ENCODE measurements at places on chromosomes 12 and 14.

- no peak for DNase-seq
Measured at GRCh38 chr12:99910342-99910741, 74.4 kb downstream of the ANKS1B start.

GRCh38 chr14:76580399-76580798 lies 180.9 kb upstream of the VASH1 start:
- no peak for DNase-seq

DNA sequence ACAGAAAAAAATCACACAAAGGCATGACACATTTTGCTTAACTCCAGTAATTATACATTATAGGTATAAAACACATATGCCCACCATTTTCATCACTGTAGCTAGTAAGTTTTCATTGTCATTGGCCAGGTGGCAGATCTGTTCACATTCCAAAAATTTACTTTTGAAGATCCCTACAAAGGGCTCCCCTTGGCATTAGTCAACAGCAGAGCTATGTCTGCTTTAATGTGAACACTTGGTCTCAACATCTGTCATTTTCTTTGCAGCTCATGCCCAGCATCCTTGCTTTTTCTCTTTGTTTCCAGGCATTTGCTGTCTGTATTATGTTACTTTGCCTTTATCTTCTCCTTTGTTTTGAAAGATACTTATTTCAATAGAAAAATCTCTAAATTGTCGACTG lies 519.1 kb upstream of the FOXG1 start:
- DNase-seq = no peak

GRCh38 chr12:70788774-70789173 lies 131.8 kb downstream of the PTPRR start:
- DNase-seq = no peak

GRCh38 chr14:96400495-96400894 lies 8.6 kb downstream of the AK7 start:
- DNase-seq = no peak

- DNase-seq = no peak
Measured at GRCh38 chr14:63046339-63047268, 1.3 kb upstream of the KCNH5 start.

DNA sequence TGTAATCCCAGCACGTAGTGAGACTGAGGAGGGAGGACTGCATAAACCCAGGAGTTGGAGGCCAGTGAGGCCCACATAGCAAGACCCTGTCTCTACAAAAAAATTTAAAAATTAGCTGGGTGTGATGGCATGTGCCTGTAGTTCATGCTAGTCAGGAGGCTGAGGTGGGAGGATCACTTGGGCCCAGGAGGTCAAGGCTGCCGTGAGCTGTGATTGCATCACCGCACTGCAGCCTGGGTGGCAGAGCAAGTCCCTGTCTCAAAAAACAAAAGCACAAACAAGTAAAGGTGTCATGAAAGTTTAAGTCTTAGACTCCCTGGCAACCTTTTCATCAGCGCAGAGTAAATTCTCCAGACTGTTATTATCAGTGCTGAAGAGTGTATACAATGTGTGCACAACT lies 10.4 kb downstream of the TMEM30B start:
- DNase-seq = no peak

DNA sequence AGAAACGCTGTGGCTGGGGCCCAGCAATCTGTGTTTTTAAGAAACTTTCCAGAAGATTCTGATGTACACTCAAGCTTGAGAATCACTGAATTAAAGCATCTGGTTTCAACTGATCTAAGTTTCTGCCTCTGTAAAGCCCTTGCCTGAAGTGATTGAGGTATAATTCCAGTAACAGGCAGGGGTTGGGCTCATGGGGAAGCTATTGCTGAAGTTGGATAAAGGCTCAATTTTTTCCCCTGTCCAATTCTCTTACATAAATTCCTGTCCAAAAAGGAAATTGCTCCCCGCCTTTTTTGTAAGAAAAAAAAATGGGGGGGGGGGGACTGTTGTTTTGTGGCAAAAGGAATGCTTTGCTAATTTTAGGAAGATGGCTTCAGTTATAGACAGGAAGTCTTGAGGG lies 337.4 kb downstream of the NUAK1 start:
- DNase-seq = no peak
